ENCODE measurements at places on chromosomes 16 and 17. TPM values are rescaled to one million over a fixed set of nuclear protein-coding genes. Genes with fewer than 3 reads are reported as not detected.

Gene OR1A1
- 0.08 TPM for polyA plus RNA-seq

Gene TSNAXIP1
- polyA plus RNA-seq: 1.4 TPM

Gene PLK1
- polyA plus RNA-seq: 0.69 TPM

Gene AARSD1
- 51.6 TPM for polyA plus RNA-seq

Gene C16orf86
- not detected for polyA plus RNA-seq

Gene SEPTIN12
- polyA plus RNA-seq: not detected

Gene AANAT
- polyA plus RNA-seq: not detected

Gene TP53TG3D
- polyA plus RNA-seq: 1.7 TPM

Gene FAM222B
- polyA plus RNA-seq: 11.9 TPM

Gene CCDC102A
- not detected for polyA plus RNA-seq

Gene PRSS33
- polyA plus RNA-seq: not detected

Gene LRRC37A
- 0.63 TPM for polyA plus RNA-seq

Gene CCL3
- polyA plus RNA-seq: not detected

Gene GPR179
- polyA plus RNA-seq: not detected

Gene C17orf107
- 0.75 TPM for polyA plus RNA-seq
